ENCODE measurements at places on chromosomes 12 and 14. TPM values are rescaled to one million over a fixed set of nuclear protein-coding genes. Genes with fewer than 3 reads are reported as not detected.

OR4M1 gene
- total RNA-seq, result not detected

GLS2 gene
- 2.9 TPM for total RNA-seq

SYT10 gene
- total RNA-seq, result not detected

DNA sequence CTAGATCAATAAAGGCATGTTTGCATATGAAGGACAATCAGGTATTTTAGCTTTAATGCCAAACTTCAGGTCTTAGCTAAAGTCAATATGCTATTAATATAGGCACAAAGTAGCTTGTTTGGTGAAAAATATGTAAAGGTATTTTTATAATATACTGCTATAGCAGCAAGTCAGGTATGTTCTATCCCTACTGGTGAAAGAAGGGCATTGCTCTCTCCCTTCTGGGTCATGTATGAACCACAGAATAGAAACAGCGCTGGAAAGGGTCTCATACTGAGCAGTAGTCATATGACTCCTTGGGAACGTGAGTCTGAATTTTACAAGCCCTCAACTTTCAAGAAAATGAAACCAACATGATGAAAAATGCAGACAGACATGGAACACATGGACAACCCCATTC lies 314.6 kb downstream of the GRIN2B start:
- DNase-seq, result no peak

DNA sequence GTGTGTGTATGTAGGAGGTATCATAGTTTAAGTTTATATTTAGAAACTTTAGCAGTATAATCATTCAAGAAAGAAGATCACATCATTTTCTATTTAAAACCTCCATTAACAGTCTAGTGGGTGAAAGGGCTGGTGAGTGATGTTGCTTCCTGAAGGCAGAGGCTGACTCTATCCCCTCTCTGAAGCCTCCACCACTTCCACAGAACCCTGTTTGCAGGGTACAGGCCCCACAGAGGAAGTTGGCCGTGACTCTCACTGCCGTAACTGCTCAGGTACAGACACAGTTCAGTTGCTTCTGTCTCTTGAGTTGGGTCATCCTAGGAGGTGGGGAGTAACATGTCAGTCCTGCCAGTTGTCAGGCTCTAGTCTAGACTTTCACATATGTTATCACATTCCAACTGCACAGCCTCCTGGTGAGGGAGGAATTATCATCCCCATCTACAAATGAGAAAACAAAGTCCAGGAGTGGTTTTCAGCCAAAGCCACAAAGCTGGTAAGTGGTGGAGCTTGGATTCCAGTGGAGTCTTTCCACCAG lies 31.5 kb downstream of the CFL2 start:
- DNase-seq, result no peak

GRCh38 chr12:121107681-121108080 lies 25.0 kb upstream of the P2RX7 start:
- no peak for DNase-seq

DNA sequence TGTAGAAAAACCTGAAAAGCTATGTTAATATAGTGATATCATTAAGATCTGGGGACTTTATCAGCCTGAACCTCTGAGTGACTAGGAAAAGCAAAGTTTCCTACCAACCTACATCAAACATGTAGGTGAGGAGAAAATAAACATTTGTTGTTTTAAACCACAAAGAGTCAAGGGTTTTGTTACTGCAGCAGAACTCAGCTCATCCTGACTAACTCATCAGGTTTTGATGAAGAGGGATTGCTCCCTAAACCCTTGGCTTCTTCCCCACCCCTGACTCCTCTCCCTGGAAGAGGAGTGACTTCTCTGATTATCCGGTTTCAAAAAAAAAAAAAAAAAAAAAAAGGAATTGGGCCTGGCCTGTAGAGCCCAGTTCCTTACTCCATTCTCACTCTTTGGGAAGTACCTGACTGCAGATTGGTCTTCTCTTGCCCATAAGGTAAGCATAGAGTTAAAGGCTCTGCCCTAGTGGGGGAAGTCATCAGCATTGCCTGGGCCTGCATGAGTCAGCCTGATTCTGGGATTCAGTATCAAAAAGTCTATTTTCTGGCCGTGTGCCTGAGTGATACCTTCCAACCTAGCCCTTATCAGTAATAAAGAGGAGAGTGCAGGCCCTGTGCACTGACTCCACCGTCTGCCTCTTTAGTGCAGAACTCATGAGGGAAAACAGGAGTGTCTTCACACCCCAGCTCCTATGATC lies 16.9 kb downstream of the BDKRB1 start:
- DNase-seq, result no peak

DNA sequence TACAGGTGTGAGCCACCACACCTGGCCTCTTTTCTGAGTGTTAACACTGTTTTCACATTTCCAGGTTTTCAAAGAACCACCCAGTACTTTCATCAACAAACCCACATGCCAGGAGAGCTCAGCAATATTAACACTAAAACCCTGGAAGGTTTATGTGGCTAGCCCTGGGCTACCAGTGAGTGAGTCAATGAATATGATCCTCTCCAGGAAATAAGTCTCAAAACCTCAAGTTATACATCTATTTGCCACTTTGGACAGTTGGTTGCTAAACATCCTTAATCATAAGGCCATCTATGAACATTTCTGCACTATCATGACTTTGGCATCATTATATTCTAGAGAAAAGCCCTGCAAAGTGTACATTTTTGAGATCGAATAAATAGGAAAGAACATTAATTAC lies 6.3 kb upstream of the CDKL1 start:
- no peak for DNase-seq

- no peak for DNase-seq
Measured at GRCh38 chr14:104731320-104732294, 7.6 kb downstream of the ADSS1 start.

All from epithelial cell of proximal tubule (primary cell).